Esophagus squamous epithelium (tissue), 5 donors: ENCODE measurements at places on chromosomes 7 and 10.

GRCh38 chr10:133523631-133524203, 3.4 kb upstream of the CYP2E1 start:
- DNase-seq, result no peak

DNA sequence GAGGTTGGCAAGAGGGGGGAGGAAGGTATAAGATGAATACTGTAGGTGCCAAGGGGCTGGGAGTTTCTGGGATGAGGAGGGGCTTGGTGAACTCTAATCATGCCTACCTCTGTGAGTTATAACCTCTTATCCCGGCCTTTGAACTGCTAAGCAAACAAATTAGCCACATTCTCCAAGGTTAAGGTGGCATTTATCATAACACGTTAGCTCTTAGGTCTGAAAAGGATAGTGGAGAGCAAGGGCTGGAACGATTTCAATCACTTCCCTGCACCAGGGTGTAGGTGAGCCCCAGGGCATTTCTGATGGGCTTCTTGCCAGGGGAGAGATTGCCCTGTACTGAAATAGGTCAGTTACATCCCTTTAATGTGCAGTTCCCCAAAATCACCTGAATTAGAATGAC, 28.6 kb upstream of the DMBT1 start:
- no peak for DNase-seq

GRCh38 chr7:44461387-44461786, 29.1 kb downstream of the NUDCD3 start:
- no peak for DNase-seq

- DNase-seq, result no peak
These were observed 23.0 kb downstream of the PCGF6 start for GRCh38 chr10:103327906-103328305.

DNA sequence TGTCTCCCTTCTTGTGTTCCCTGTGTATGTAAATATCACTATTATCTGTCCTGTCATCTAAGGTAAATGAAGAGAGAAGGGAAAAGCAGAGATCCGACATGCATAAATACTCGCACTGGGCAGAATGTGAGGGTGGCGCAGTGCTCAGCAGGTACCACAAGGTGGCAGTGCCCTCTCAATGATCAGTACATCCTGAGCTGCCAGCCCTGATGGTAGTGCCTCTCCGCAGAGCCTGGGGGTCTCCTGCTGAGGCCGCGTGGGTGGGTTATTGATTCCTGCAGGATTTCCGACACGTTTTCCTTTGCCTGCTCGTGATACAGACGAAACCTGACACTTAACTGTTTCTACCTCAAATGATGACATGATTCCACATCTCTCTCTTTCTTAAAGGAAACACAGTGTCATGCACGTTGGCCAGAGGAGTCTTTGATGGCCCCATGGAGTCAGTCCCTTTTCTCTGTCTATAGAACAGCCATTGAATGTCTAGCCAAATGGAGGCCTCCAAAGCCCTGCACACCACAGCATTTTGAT, 19.8 kb downstream of the RGR start:
- DNase-seq, result no peak

DNA sequence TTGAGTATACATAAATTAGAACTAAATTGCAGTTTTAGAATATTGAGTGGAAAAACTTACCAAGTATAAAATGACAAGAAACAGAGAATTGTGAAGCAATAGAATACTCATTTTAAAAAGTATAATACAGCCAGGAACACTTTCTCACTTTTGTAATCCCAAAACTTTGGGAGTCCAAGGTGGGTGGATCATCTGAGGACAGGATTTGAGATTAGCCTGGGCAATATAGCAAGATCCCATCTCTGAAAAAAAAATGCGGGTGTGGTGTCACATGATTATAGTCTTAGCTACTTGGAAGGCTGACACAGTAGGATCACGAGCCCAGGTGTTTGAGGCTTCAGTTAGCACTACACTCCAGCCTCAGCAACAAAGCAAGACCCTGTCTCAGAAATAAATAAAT, 440.9 kb upstream of the POT1 start:
- no peak for DNase-seq

DNA sequence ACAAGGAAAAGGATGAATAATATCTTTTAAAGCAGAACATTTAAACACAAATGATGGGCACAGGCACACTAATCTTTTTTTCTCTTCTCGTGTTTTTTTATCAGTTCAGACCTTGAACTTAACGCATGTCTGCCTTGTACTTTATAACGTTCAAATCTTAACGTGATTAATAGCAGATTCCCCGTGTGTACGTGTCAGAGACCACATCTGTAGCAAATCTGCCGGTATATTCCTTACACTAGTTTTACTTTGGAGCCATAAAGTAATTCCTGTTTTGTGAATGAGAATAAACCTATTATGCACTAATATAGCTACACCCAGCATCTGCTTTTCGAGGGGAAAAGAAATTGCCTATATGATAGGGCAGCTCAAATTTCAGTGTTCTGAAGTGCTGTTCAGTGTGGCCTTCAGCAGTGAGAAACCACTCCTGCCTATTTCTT, 166.0 kb upstream of the TCF7L2 start:
- DNase-seq, result no peak

GRCh38 chr10:28768227-28768626, 90.9 kb downstream of the BAMBI start:
- DNase-seq, result no peak

DNA sequence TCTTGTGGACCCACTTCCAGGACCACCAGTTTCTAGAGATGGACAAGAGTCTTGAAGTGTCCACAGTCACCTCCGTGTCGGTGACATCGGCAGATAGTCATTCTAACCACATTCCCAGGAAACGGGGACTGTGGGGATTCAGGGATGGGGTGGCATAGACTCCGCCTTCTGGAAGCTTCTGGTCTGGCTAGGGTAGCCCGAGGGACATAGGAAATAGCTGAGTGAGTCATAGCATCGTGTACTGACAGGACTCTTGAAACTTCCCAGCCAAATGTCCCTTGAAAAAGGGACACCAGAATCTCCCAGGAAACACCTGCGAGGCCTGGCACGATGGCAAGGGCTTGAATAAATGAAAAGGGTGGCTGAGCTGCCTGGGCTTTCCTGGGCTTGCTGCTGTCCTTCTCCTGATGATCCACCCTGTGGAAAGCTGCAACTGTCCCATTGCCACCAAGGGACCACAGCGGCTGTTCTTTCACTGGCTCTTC, 84.1 kb upstream of the LRRC4 start:
- DNase-seq, result no peak
